NCI-H1930 (cell line): ENCODE measurements at places on chromosomes 2 and 18.

DNA sequence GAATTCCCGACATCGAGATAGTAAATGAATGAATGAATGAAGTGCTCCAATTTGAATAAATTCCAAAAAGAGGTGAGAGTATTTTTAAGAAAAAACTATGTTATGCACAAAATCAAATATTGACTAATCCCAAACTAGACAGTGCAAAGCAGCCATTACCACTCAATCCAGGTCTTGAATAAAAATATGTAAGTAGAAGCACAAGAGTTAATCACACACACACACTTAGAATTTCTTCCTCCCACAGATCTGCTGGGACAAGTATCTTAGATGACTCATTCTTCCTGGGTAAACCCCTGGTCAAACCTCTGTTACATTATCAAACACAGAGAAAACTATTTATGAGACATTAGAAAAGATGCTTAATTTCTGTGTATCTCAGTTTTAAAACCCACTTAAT is 102.0 kb downstream of the PLA2R1 start:
- no peak for DNase-seq

GRCh38 chr2:119264781-119265692 is 41.4 kb downstream of the STEAP3 start:
- no peak for DNase-seq

DNA sequence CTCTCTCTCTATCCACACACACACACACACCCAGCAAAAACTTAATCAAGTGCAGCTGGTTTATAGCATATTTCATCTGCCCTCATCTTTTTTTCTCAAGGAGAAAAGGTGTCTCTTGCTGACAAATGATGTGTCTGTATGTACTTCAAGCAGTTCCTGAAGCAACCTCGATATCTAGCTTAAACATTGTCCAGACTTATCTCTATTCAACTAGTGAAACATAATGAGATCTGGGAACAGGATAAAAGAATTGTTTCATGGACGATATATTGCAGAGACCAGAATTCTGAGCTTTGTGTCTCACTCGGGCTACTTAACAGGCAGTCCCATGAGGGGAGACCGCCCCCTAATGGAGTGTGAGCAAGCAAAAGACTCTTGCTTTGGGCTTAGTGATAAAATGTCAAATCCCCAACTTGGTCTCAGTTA is 929.2 kb upstream of the SOX11 start:
- peak; percentile 0 for DNase-seq

DNA sequence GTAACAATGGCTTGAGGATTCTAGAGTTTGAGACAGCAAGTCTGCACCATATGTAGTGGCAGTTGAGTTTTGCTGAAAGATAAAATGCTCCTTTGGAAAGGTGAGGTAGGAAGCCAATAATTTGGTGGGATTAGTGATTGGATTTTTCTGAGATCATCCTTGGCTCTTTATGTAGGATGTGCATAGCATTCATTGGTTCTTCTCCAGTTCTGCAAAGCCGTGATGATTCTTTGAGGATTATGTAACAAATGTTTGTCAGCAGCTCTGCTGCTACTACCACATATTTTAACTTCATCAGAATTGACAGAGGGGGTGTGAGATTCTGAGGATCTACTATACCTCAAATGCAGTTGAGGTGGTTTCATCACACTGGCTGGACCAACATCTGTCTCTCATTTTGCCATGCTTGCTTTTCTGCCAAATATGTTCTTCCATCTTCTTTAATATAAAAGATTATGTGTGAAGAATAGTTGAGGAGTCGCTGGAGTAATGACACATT is 188.9 kb upstream of the RASGRP3 start:
- DNase-seq: no peak

GRCh38 chr2:58357521-58357920 is 116.4 kb upstream of the FANCL start:
- no peak for DNase-seq

DNA sequence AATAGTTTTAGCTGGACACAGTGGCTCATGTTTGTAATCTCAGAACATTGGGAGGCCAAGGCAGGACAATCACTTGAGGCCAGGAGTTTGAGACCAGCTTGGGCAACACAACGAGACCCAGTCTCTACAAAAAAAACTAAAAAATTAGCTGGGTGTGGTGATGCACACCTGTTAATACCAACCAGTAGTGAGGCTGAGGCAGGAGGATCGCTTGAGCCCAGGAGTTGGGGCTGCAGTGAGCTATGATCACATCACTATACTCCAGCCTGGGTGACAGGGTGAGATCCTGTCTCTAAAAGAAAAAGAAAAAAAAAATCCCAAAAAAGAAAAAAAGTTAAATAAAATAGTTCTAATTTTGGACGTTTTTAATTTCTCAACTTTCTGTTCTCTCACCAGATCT is 68.7 kb downstream of the MAP4K3 start:
- no peak for DNase-seq

- no peak for DNase-seq
These were observed 675.0 kb downstream of the IRS1 start for GRCh38 chr2:226124548-226125011.

- DNase-seq: no peak
These were observed 630.1 kb upstream of the PIK3C3 start for GRCh38 chr18:41324934-41325333.
